Hematopoietic multipotent progenitor cell (in vitro differentiated cells): ENCODE measurements at places on chromosomes 2 and 18.

- no peak for DNase-seq
These were observed 14.1 kb upstream of the ZSWIM2 start for GRCh38 chr2:186862869-186863709.

- peak; percentile 83 for DNase-seq
These were observed 172 bp downstream of the PRKD3 start for GRCh38 chr2:37324536-37324785.

DNA sequence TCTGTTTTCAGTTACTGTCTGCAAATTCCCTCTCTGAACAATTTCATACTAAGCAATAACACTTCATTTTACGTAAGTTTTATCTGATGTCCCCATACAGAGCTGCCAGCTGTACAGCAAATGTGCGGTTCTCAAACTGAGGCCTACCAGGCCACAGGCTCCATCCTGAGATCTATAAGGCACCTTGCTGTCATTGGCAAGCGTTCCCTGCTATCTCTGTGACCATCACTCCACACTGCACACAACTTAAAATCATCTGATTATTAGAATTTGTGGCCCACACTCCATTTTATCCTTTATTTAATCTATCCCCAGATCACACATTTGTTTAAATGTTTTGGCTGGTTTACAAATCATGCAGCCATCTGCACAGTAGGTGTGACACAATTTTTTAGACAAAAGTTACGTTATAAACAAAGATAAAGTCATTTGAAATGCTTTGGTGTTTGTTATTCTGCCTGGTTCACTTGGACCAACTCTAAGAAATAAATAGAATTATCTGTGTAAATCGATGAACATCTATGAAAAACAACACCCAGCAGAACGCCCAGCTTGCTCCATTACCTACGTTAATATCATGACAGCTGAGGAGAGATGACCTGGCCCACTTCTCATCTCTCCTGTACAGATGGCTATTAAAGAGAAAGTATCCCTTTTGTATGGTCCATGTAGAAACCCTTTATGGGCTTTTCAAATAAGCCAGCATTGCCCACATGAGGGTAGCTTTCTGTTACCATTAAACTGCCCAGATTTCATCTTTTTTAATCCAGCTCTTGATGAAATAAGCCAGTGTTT lies 162.4 kb downstream of the ZNF521 start:
- no peak for DNase-seq

DNA sequence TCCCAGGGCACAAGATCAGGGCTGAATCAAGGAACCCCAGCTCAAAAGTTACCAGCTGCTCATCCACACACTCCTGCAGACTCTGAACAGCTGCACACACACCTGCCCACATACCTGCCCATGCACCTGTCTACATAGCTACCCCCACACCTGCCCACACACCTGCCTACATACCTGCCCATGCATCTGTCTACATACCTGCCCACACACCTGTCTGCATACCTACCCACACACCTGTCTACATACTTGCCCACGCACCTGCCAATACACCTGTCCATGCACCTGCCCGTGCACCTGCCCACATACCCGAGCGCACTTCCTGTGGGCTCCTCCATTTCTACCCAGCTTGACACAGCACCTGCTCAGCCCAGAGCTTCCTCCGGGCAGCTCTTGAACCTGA lies 122.8 kb upstream of the AGAP1 start:
- DNase-seq: no peak

DNA sequence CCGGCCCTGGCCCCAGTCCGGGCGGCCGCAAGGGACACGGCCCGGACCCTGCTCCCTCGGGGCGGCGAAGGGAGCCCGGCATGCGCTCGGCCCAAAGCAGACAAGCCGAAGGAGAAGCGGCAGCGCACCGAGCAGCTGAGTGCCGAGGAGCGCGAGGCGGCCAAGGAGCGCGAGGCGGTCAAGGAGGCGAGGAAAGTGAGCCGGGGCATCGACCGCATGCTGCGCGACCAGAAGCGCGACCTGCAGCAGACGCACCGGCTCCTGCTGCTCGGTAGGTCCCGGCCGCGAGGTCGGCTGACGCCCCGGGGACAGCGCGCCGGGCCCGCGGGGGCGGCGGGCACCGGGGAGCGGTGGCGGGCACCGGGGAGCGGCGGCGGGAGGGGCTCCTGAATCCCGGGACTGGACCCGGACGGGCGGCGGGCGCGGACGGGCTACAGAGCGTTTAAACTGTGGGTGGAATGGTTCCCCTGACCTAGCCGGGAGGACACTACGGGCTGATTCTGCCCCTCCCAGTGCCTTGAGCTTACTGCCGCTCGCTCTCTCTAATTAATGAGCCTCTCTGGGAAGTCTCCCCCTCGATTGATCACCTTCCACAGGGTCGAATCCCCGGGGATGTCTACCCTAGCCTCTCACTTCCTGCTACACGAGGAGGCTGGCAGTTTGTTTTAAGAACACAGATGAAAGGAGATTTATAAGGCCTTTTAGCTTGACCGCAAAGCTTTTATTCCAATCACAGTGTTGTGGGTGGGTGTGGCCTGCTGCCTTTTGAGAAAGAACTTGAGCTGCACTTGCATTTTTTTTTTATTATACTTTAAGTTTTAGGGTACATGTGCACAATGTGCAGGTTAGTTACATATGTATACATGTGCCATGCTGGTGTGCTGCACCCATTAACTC lies 853 bp downstream of the GNAL start:
- DNase-seq: peak; percentile 58

- DNase-seq: no peak
These were observed 39.4 kb downstream of the MYT1L start for GRCh38 chr2:2291500-2292260.
